ENCODE measurements at places on chromosomes 12 and 14. TPM values are rescaled to one million over a fixed set of nuclear protein-coding genes. Genes with fewer than 3 reads are reported as not detected.

The FOXN4 gene
- total RNA-seq: 0.61 TPM

The SLC17A8 gene
- 0.25 TPM for total RNA-seq

- DNase-seq: no peak
Observed at GRCh38 chr14:74134484-74134883, 49.7 kb downstream of the LIN52 start.

- DNase-seq: no peak
Observed at GRCh38 chr12:121741743-121742142, 29.2 kb downstream of the TMEM120B start.

The ACOT6 gene
- not detected for total RNA-seq

DNA sequence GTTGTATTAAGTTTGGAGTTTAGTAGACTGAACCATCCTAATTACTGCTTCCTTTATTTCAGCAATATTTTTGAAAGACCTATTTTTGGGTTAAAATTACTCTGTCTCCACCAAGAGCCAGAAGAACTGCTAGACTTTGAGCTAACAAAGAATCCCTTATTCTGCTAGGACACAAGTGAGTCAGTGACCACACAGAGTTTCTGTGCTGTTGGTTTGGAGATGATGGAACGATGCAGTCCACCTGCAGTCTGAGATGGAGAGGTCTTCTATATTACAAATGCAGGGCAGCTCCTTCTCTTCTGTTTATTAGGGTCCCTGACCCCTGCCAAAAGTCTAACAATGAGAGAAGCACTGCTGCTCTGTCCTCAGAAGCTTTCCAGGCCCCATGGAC lies 6.7 kb upstream of the STXBP6 start:
- DNase-seq: no peak

- DNase-seq: no peak
Observed at GRCh38 chr12:14638066-14638465, 58.3 kb downstream of the GUCY2C start.

DNA sequence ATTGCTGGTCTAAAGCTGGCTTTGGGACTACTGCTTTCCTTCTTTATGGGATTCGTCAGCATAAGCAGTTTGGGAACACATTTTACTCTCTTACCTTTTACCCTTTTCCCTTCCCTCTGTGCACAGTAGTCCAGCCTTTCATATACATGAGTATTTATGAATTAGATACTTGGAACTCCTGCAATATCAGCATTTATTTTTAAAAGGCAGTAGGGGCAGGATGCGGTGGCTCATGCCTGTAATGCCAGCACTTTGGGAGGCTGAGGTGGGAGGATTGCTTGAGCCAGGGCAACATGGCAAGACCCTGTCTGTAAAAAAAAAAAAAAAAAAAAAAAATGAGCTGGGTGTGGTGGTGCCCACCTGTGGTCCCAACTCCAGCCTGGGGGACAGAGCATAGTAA lies 3.0 kb downstream of the NUBPL start:
- DNase-seq: no peak

DNA sequence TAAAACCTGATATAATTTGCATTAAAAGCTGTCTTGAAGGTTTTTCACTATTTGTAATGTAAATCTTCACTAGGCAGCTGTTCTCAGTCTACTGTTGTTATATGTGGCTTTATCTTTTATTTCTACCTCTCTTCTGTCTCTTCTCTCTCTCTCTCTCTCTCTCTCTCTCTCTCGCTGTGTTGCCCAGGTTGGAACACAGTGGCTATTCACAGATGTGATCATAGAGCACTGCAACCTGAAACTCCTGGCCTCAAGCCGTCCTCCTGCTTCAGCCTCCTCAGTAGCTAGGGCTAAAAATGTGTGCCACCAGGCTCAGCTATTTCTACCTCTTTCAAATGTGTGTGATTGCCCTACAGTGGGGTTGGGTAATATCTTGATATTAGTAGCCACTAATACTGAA lies 21.1 kb downstream of the FUT8 start:
- no peak for DNase-seq

DNA sequence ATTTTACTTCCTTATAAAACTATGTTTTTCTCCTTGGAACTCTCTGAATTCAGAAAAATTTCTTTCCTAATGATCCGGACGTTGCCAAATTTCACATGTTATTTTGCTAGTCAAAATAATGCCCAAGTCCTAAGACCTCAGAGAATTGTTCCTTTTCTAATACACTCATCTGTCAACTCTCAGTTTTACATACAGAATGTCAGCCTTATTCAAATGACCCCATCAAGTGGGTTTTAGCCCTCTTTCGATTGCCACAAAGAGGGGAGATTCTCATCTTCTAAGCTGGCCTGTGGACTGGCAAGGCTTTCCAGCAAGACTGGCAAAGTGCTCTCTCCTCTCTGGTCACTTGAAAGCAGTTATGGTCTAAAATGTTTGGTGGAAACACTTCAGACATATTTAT lies 99.3 kb upstream of the GPHB5 start:
- no peak for DNase-seq

- DNase-seq: no peak
Observed at GRCh38 chr14:51681411-51681810, 29.7 kb downstream of the FRMD6 start.

- DNase-seq: no peak
Observed at GRCh38 chr12:76618031-76618430, 58.5 kb upstream of the OSBPL8 start.
